Activated CD4-positive, alpha-beta T cell treated with anti-CD3 and anti-CD28 coated beads, Interleukin-10, Interleukin-2, amounts not matched to agents 100 ng/mL and 50 ng/mL, durations not matched to agents 16 hours and 8 hours (primary cell): ENCODE measurements at places on chromosomes 11 and 22.

- DNase-seq = no peak
Observed at GRCh38 chr11:60512651-60513225, 2.5 kb upstream of the MS4A13 start.

- DNase-seq = peak; percentile 54
Observed at GRCh38 chr11:86919557-86920210, 35.5 kb downstream of the FZD4 start.

GRCh38 chr11:85815186-85815931 is 4.4 kb upstream of the SYTL2 start:
- no peak for DNase-seq

GRCh38 chr22:47090591-47091245 is 328.3 kb downstream of the TBC1D22A start:
- DNase-seq = no peak

GRCh38 chr11:120527111-120527761 is 15.7 kb downstream of the GRIK4 start:
- no peak for DNase-seq

- DNase-seq = no peak
Observed at GRCh38 chr11:75770102-75770501, 1.5 kb downstream of the DGAT2 start.

GRCh38 chr11:119623682-119624081 is 105.3 kb downstream of the NECTIN1 start:
- DNase-seq = no peak

GRCh38 chr11:129247135-129247534 is 55.0 kb upstream of the ARHGAP32 start:
- DNase-seq = peak; percentile 15

DNA sequence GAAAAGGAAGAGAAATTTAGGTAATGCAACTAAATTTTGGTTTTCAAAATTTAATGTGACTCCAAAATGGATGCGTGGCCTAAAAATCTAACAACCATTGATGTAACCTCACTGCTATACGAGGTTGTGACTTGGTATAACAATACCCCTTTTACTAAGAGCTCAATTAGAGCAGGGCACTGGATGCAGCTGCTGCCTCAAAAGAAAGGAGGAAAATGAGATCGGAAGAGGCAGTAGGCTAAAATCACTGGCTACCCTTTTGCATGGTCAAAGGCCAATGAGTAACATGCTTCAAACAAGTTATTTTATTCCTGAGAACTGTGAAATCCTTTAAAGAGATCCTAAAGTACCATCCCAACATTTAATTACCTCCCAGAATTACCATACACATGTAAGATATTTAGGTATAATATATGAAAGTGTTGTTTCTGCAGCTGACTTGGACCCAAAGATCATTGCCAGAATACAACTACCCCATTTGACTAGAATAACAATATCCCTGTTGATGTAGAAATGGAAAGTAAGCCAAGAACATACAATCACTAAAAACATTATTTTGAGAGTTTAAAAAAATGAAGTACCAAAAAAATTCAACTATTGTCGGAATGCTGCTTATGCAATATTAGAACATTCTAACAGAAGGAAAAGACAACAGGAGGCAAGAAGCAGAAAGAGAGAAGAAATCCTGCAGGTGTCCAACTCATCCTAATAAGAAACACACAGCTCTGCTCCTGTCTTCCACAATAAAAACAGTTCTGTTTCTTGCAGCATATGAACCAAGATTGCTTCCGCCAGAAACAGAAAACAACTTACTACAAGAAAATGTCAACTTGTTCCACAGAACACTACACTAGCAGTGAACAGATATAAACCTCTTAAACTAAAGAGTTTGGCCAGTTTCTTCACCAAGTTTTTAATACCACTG is 15.0 kb downstream of the SIK3 start:
- DNase-seq = no peak

GRCh38 chr11:1574238-1574932 is 2.3 kb upstream of the DUSP8 start:
- peak; percentile 56 for DNase-seq

DNA sequence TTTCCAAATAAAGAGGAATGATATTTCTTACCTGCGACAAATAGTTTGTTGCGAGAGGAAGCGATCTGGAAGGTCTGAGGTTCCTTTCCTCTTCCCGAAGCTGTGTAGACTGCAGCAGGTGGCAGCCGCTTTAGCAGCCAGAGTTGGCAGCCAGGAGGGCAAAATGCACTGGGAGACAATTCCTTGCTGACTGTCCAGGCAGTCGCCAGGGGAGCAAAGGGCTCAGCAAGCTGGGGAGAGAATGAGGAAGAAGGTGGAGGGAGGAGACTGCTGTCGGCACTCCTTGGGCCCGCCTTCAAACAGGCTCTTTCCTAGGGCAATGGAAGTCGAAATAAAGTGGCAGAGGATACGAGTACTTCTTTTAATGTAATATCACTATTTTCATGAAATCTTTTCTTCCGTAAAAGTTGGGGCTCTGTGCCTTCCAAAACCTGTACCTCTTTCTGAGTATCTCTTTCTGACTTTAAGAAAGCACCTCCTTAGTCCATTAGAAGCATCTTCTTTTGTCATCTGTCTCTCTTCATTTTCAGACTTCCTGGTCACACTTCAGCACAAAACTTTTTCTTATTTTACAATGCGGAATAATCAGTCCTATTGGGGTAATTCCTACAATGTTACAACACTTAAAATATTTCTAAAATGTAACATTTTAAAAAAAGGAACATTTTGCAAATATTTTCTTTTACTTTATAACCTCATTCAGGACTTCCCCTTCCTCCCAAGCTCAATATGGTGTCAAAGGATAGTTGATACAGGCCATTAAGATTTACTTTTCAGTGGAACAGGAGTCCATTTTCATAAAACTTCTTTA is at the start of gene IL18:
TSS of gene IL18 (minus strand) at position 220 of the 811 bp plus-strand sequence. CDS start 9,041 bp downstream, outside the sequence.
- DNase-seq = no peak
